CD4-positive, CD25-positive, alpha-beta regulatory T cell (primary cell): ENCODE measurements at places on chromosomes 16 and 17. TPM values are rescaled to one million over a fixed set of nuclear protein-coding genes. Genes with fewer than 3 reads are reported as not detected.

- no peak for DNase-seq
These were observed 1.9 kb downstream of the RILP start for GRCh38 chr17:1647802-1648171.

DNA sequence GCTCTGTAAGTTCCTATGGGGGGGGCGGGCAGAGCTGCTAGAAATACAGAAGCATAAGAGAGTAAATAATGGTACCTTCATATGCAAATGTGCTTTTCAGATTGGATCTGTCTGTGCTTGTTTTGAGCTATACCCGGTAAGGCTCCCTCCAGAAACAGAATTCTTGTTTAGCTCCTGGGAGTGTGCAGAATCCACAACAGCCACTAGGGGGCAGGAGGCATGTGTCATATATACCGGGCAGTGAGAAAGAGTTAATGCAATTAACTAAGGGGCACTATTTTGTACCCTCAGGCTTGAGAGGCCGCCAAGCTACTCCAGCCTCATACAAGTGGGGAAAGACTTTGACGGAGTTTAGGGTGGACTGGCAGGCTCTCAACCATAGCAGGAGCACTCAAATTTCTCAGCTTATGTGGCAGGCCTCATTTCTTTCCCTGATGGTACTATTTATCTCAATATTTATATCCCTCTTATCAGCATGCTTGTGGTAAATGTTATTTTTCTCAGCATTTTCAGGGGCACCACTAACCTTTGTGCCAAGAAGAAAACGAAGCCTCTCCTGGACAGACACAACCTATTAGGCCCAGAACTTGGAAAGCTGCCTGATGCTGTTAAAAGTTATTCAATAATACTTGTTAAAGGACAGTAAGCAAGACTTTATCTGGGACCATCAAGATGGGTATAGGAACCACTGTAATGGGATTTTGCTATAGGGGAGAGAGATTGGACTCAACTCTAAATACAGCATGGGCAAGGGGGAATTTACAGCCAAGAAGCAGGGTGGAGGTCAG lies 10.7 kb upstream of the CENPV start:
- peak; percentile 82 for DNase-seq

GRCh38 chr17:19748807-19749193 lies 702 bp upstream of the ALDH3A1 start:
- DNase-seq: no peak

DNA sequence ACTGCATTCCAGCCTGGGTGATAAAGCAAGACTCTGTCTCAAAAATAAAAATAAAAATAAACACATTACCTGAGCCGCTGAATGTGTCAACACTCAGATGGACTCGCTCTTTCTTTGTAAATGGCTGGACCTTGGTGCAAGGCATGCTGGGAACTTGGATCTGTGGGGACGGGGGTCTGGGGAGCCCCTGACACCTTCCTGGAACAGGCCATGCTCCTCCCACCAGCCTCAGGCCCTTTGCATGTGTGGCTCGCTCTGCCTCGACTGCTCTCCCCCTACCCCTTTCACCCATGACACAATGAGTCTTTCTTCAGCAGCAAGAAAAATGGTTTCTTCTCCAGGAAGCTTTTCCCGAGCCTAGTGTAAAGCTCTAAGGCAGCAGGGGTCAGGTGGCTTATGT lies 94.0 kb upstream of the CDH5 start:
- no peak for DNase-seq

DNA sequence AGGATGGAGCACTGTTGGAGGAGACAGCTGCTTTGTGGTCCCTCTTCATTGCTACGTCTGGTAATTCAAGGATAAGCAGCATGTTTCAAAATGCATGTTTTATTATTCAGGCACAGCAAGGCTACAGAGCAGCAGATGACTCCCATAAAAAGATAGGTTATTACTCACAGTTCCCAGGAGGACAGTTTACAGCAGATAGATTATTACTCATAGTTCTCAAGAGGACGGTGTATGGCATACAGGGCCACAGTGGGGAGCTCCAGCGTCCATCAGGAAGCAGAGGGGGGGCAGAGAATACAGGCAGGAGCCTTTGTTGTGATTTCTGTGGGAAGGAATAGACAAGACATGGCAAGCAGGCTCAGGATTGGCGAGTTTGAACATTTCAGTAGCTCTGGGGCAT lies 72.9 kb downstream of the DNAH9 start:
- DNase-seq: no peak

DNA sequence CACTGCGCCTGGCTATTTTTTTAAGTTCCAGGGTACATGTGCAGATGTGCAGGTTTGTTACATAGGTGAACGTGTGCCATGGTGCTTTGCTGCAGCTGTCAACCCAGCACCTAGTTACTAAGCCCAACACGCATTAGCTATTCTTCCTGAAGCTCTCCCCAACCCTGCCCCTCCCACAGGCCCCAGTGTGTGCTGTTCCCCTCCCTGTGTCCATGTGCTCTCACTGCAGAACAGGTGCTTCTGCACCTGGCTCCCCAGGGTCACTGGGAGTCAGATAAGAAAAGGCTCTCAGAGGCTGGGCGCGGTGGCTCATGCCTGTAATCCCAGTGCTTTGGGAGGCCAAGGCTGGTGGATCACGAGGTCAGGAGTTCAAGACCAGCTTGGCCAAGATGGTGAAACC lies 6.2 kb downstream of the HASPIN start:
- DNase-seq: no peak

- no peak for DNase-seq
These were observed 93.1 kb upstream of the RBFOX1 start for GRCh38 chr16:7239547-7239946.

DNA sequence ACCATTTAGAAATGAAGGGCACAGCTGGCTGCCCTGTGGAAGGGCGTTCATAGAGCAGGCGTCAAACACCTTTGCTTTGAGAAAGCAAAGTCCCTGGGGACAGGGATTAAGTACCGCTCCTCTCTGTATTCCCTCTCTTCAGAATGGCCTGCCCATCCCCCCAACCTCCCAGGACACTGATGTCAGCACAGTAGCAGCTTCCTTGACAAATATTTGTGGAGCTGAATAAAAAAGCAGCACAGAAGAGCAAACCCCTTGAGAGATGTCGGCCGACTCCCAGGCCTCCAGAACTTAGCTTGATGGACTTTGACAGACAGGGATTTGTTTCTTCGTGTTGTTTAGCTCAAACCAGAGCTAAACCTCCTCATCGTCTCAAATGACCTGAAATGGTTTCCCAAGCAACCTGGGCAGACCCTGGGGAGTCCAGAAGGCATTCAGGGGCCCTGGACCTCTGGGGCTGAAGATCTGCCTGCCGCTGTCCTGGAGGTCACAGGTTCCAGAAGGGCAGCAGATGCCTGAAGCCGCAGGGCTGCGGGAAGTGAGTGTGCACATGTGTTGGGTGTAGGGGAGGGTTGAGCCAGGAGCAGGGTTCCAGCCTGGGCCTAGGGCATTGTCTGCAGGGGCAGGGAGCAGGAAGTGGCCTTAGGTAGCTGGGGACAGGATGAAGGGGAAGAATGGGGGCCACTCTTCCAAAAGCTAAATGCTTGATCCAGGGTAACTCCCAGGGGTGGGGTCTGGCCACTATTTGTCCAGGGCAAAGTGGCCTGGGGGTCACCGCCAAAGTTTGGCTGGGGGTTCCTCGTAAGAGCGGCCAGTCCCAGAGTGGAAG lies 42.3 kb upstream of the NKD1 start:
- DNase-seq: no peak

GRCh38 chr16:77214411-77215138 lies 15.4 kb downstream of the SYCE1L start:
- DNase-seq: no peak

- no peak for DNase-seq
These were observed 64.0 kb upstream of the GAS7 start for GRCh38 chr17:10262451-10262850.

GRCh38 chr17:48427598-48427997 lies 2.4 kb downstream of the SKAP1 start:
- DNase-seq: peak; percentile 52

DNA sequence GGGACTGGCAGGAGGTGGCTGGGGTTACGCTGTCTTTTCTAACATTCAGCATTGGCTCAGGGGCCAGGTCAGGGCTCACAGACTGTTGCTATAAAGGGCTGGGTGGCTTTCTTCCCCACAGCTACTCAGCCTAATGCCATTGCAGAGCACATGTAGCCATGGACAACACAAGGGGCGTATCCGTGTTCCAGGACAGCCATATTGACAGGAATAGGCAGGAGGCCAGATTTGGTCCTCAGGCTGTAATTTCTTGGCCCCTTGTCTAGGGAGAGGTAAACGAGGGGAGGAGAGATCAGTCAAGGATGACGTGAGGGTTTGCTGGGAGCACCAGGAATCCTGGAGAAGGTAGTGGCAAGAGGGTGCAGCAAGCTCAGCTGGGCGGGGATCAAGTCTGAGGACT lies 21.2 kb upstream of the MYO15B start:
- no peak for DNase-seq

DNA sequence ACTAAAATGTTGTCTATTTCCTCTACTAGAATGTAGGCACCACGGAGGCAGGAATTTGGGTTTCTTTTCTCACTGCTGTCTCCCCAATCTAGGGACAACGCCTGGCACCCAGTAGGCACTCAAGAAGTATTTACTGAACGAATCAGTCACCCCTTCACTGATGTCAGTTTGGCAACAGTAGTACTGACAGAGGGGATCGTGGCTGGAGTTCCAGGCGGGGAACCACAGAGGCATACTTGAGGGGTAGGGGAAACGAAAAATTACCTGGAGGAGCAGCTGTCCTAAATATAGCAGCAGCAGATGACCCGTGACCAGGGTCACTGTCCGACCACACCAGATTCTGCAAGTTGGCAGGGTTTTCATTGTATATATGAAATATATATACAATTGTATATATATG lies 33.3 kb downstream of the TRIM25 start:
- DNase-seq: no peak

DNA sequence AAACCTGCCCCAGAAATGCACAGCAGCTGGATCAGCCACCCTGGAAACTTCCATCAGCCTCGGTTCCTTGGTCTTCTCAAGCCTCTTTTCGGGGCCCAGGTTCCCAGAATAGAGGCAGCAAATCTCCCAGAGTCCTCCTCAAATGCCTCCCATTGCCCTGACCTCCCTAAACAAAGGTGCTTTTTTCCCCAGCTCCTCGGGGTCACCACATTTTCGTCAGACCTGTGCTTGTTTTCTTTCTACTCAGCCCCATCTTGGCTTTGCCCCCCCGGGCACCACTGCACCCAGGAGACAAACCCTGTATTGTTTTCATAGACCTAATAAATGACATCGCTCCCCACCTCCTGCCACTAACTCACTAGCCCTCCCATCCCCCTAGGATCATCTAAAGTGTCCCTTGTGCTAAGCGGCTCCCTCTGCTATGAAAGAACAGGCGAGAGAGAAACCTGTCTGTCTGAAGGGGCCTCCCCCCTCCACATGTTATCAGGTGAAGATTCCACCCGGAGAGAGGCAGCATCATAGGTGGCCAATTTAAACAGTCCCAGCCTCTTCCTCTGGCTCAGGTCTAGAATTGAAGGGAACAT lies 451.1 kb downstream of the SOX9 start:
- no peak for DNase-seq

DNA sequence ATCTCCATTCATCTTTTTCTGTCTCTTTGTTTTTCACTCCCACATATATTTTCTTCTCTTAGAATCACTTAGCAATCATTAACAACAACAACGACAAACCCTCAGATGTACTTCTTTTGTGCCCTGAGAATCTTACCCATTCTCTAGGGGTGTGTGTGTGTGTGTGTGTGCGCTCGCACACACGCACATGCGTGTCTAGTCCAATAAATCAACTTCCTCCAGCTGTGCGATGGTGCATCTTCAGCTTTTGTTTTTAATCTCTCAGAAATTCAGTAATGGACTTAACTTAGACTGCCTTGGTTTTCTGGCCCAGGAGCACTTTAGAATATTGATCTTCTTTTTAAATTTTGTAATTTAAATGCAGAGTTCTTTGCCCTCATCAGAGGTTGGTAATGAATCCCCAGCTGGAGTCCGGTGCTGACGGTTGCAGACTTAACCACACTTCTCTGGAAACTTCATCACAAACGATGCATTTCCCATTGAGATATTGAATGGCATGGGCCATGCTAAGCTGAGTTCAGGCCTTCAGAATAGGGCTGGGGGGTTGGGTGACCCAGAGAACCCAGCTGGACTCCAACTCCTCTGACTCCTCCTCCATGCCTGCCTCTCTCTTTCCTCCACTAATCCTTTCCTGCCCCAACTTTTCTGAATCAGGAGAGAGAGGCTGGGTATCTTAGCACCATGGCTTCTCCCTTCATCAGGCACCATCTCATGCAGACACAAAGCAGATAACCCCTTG lies 193.9 kb downstream of the ZNF18 start:
- DNase-seq: no peak

- no peak for DNase-seq
These were observed 51.0 kb downstream of the MMP15 start for GRCh38 chr16:58076514-58076913.

DNA sequence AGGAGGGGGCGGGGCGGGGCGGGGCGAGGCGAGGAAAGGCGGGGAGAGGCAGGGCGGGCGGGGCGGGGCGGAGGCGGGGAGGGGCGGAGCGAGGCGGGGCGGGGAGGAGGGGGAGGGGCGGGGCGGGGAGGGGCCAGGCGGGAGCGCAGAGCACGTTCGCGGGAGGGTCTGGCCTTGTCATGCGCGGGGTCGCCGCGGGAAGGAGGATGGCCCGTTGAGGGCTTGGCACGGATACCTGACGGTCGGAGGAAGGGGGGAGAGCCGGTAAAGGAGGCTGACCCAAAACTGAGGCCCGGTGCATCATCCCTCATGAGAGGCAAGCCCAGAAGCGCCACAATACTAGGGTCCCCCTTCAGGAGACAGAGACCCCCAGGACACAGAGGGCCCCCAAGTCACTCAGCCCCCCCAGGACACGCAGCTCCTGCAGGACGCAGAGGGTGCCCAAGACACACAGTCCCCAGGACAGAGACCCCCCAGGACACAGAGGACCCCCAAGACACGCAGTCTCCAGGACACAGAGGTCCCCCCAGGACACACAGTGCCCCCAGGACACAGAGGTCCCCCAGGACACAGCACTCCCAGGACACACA lies 593 bp upstream of the WDR45B start:
- peak; percentile 50 for DNase-seq

DNA sequence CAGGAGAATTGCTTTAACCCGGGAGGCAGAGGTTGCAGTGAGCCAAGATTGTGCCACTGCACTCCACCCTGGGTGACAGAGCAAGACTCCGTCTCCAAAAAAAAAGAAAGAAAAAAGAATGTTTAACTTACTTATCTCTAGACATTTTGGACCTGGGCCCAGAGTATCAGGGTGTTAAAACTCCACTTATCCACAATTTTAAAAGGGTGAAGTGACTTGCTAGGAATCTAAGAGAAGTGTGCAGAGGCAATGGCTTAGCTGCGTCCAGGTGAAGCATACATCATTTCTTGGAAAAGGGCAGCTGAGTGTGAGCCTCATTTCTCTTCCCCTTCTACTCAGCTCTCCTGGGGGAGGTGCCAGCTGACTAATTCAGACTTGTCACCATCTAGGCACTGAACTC lies 25.1 kb downstream of the ALDH3A2 start:
- DNase-seq: no peak

The CPHXL2 gene
- not detected for total RNA-seq

The RNU2-1 gene
- 4,537 TPM for total RNA-seq

The CCL5 gene
- 25.8 TPM for total RNA-seq

The CYGB gene
- total RNA-seq: not detected

The TBC1D28 gene
- total RNA-seq: not detected
